ENCODE measurements at places on chromosomes 6 and 20. TPM values are rescaled to one million over a fixed set of nuclear protein-coding genes. Genes with fewer than 3 reads are reported as not detected.

The CTAGE9 gene
- total RNA-seq: not detected

The SLC17A4 gene
- total RNA-seq: not detected

The RHAG gene
- total RNA-seq: 3.0 TPM

The KIFC1 gene
- 12.2 TPM for total RNA-seq

The KCNG1 gene
- 1.3 TPM for total RNA-seq

The PIGU gene
- 8.8 TPM for total RNA-seq

The ZCCHC3 gene
- 37.3 TPM for total RNA-seq

- DNase-seq: no peak
These were observed 4.6 kb upstream of the IER3 start for GRCh38 chr6:30748851-30749540.

GRCh38 chr6:156654919-156655918 lies 122.0 kb upstream of the ARID1B start:
- DNase-seq: no peak

- DNase-seq: no peak
These were observed 133.2 kb downstream of the SNX5 start for GRCh38 chr20:17835240-17835933.

- no peak for DNase-seq
These were observed 4.4 kb downstream of the ZKSCAN3 start for GRCh38 chr6:28353981-28354676.

GRCh38 chr6:19712012-19712688 lies 125.0 kb upstream of the ID4 start:
- no peak for DNase-seq

GRCh38 chr20:57785061-57785460 lies 75.2 kb upstream of the PMEPA1 start:
- no peak for DNase-seq

- DNase-seq: no peak
These were observed 237.0 kb downstream of the NKAIN2 start for GRCh38 chr6:124040655-124041054.

- DNase-seq: no peak
These were observed 306.2 kb downstream of the TAF4 start for GRCh38 chr20:61759286-61760065.

GRCh38 chr20:19251506-19251905 lies 39.1 kb downstream of the SLC24A3 start:
- no peak for DNase-seq

DNA sequence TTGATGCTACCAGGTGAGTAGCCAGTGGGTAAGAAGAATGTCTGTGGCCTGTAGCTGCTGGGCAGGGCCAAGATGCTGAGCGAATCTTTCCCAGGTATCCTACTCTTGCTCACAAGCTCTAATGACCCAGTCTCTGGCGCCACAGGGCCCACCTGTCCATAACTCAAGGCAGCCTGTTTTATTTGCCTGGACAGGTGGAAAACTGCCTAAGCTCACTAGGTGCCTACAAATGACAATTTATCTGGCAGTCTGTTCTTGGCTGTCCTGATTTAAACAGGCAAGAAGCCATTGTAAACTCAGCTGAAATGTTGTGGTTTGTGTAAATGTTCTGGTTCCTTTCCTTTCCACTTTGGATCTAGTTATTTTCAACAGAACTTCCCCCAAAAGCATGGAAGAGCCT lies 113.3 kb downstream of the TCP11 start:
- DNase-seq: no peak

DNA sequence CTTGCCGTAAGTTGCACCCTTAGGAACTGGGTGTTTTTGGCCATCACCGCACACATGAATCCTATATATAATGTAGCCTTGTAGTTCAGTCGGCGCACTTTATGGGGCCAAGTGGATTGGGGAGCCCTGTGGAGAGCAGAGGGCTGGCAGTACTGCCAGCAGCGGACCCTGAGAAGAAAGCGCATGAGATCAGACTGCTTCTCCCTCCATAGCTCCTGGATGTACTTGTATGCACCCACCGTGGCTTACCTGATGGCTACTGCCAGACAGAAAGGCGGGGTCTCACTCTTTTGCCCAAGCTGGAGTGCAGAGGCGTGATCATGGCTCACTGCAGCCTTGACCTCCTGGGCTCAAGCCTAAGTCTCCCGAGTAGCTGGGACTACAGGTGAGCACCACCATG lies 32.8 kb upstream of the OVOL2 start:
- no peak for DNase-seq

- no peak for DNase-seq
These were observed 119.7 kb upstream of the PRDM1 start for GRCh38 chr6:105966481-105966880.

Data from tongue (tissue), 3 donors.